ENCODE measurements at places on chromosomes 4 and X.

GRCh38 chrX:25070038-25070437, 54.3 kb upstream of the ARX start:
- DNase-seq, result no peak

DNA sequence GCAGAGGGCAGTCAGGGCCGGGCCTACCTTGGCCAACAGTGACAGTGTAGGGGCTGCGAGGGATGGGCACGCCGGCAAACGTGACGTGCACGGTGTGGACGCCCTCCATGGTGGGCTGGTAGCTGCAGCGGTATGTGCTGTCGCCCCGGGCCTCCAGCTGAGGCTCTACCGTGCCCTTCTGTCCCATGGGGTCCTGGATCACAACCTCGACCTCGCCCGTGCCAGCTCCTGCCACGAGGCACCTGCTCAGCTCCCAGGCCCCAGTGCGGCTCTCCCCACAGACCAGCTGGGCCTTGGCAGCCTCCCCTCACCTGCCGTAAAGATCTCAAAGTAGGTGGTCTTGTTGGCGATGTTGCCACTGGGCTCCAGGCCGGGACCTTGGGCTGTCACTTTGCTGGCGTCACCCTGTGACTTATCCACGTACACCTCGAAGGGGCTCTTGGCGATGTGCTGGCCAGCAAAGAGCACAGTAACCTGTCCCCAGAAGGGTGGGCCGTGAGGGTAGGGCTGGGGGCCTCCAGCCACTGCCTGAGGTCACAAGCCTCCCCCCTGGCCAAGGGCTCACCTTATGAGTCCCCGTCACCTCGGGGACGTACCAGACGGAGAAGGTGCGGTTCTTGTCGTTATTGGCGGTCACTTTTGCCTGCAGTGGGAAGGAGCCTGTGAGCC, 8.3 kb downstream of the FLNA start:
- no peak for DNase-seq

- no peak for DNase-seq
Observed at GRCh38 chr4:108113229-108113628, 55.5 kb downstream of the LEF1 start.

DNA sequence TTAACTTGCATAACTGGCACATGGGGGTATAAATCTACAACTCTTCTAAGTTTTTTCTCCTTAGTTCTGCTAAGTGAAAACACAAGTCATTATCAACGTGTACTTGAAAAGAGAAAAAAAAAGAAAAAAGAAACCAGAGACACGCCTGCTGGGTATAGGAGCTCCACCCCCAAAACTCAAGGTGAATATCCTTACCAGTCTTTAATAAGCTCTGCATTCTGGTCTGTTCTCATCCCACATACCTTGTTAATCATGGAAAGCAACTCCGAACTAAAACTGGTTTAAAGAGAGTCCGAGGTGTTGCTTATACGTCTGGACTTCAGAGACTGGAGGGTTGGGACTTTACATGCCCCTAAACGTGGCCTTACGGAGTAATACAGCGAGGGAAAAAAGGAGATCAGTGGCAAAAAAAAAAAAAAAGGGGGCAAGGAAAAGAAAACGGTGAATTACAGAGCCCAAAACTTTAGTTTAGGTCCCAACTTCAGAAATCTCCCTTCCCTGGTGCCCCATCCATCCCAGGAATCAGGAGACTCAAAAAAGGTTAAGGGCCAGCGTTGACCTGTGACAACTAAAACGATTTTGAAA, 1.0 kb downstream of the PGRMC2 start:
- no peak for DNase-seq

DNA sequence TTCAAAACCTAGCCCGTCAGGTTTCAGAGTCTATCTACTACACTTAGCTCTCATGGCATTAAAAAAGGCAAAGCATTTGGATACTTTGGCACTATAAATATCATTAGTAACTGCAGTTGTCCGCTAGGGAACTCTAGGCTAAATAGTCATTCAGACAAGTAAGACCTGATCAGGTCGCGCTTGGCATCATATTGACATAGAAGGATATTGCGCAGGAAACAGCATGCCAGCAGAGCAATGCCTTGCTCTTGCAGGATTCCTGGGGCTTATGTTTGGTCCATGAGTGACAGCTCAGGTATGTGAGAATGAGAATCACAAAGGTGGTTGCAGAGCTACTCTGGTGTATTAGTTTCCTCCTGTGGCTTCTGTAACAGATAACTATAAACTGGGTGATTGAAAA, 62.7 kb downstream of the KDM6A start:
- no peak for DNase-seq

DNA sequence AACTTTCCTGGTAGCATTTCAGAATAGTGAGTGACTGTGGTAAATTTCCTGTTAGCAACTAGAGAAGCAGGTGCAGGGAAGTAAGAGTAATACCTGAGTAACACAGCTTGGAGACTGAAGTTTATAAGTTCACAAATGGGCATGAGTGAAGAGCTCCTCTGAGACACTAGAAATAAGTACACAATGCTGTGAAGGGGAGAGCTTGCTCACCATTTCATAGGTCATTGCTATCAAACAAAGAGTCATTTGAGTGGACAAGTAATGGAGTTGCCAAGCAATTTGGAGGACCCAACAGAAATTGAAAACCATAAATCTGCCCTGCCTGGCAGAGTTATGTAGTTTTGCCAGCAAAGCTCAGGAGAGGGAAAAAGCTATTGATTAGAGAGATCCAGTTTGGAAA, 523.6 kb downstream of the TRAM1L1 start:
- DNase-seq, result no peak

- no peak for DNase-seq
Observed at GRCh38 chr4:33054656-33055196, 2334.6 kb downstream of the PCDH7 start.

DNA sequence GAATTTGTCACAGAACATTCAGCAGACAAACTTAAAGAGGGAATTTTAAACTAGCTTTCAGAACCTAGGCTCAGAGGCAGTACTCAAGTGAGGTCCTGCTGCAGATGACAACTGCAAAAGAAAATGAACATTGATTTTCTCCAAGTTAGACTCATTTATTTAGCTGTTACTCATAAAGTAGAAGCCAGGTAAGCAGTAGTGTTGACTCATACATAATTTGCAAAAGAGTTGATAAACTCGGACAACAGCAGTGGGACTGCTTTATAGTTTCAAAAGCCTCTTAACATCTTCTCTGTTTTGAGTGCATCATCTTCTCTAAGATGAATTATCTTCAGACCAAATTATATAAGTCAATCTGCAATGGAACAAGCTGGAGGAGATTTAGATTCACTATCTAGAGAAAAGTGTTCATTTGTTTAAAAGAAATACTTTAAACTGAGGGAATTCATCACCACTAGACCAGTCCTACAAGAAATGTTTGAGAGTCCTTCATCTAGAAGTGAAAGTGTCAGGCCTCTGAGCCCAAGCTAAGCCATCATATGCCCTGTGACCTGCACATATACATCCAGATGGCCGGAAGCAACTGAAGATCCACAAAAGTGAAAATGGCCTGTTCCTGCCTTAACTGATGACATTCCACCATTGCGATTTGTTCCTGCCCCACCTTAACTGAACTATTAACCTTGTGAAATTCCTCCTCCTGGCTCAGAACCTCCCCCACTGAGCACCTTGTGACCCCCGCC, 49.5 kb downstream of the COQ2 start:
- DNase-seq, result no peak

GRCh38 chr4:90943311-90943710, 816.1 kb downstream of the CCSER1 start:
- DNase-seq, result no peak

All from GOT3 (cell line).